ENCODE measurements at places on chromosomes 5 and 9.
A peak's percentile ranks its signal among the peaks of the same experiment; 100 is the strongest.

GRCh38 chr5:90367879-90368278, 41.7 kb downstream of the CETN3 start:
- no peak for DNase-seq

- DNase-seq = peak; percentile 55
Observed at GRCh38 chr5:94028001-94028400, 286.6 kb upstream of the POU5F2 start.

DNA sequence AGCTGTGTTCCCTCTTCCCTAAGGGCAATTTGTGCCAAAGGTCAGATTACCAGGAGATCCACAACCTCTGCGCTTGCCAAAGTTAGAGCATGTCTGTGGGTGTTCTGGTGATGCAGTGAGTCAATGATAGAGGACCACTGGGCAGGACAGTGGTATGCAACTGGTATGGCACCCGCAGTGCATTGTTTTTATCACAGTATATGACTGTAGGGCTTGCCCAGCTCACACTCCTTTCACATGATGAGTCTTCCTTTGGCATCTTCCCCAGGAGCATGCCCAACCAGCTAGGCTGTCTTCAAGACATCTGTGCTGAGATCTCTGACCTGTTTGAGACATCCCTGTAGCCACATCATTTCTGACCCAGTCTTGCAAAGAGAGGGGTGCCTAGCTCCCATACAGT, 1650.0 kb upstream of the CDH6 start:
- no peak for DNase-seq

DNA sequence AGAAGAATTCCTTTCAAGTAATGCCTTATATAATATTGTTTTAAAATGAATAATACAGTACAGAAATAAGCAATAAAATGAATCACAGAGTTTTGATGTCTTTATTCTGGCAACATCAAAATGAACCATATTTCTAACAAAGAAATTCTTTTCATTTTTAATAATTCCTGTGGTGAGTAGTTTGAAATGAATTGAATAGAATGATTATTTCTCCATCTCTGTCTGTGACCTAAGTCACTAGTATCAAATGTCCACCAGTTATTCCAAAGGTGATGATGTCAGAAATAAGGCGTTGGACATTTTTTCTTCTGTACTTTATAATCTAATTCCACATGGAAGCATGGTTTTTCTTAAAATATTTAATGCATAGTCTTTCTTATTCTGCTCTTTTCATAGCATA, 106.2 kb downstream of the ADAMTSL1 start:
- DNase-seq = no peak

DNA sequence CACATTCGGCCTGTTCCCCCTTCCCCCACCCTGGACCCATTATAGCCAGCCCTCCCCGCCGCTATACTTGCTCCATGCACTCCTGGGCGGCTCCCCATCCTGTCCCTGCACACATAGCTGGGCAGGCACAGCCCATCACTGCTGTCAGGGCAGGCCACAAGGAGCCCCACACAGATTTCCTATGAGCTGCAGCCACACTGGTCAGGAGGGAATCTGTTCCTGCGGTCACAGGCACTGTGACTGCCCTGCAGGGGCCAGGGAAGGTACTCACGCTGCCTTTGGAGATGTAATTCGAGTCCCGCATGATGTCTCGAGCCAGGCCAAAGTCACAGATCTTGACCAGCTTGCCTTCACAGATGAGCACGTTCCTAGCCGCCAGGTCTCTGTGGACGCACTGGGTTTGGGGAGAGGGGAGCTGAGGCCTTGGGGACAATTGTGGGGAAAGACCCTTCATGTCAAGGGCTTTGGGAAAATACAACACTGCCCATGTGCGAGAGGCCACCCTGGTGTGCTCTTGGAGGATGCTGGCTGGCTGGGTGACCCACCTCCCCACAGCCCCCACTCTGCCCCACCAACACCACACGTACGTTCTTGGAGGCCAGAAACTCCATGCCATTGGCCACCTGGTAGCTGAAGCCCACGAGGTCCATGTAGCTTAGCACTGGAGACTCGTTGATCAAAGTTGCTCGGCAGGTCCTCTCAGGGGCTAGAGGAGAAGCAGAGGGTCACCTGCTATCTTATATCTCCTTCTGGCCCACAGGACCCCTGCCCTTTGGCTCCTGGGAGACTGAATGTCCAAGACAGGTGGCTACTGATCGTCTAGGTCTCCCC, 34.5 kb upstream of the CSF1R start:
- DNase-seq = no peak
